ENCODE measurements at places on chromosomes 7 and 10.

- DNase-seq = no peak
Measured at GRCh38 chr10:3222068-3222467, 49.5 kb upstream of the PITRM1 start.

DNA sequence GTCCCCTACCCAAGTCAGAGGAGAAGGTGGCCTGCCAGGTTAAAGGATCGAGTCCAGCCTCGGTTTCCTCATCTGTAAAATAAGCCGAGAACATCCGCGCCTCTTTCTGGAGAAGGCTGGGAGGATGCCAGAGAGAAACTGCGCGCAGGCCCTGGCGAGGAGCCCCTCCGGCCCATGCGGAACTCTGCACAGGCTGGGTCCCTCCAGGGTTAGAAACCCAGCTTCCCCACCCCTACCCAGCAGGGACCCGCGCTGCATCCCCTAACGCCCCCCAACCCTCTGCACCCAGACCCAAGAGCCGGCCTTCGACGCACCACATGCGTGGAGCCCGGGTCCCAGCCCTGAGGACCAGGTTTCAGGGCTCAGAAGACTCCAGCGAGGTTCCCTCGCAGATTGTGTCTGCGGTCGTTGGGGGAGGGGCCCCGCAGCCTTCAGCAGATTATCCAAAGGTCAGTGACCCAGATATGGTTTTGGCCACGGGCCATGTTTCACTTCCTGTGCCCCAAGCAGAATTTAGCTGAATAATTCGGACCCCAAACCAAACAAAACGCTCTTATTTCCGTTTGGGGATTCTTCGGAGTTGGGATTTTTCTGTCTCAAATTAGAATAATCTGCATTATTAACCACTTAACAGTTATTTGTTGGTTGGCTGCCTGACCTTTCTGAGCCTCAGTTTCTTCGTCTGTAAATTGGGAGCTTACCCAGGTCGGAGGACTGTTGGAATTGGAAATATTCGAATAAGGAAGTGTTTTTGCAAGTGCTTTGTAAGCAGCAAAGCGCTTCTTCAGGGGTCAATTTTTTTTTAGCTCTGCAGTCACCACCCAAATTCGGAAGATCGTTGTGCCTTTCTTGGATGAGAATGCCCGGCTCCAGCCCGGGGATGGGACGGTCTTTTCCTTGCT lies 167.7 kb downstream of the UBE2H start:
- DNase-seq = no peak

- no peak for DNase-seq
Measured at GRCh38 chr10:120598386-120598785, 141.4 kb downstream of the PLPP4 start.

DNA sequence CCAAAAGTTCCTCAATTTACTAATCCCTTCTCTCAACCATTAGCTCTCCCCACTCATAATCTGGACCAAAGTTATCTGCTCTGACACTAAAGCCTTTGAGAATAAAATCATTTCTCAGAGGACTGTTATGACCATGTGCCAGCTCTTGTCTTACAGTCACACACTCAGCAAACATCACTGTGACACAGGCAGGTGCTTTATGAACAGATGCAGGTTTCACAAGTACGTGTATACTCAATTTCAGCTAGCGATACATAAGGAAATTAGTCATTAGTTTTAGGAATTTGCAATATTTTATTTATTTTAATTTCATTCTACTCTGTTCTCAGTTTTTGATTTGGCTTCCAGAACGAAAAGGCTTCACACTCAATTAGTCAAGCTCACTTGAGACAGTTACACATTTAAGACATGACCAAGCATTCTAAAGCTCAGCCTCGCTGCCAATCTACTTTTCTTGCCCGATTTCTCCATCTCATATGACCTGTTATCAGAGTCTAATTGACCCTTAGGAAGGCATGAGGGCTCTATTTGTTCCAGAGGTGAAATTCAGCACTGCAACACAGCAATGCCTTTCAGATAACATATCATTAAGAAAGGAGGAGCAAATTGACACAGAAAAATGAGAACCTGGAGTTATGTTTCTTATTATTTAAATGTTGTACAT lies 76.8 kb downstream of the TFEC start:
- no peak for DNase-seq

GRCh38 chr7:66110856-66111255 lies 3.8 kb upstream of the CRCP start:
- DNase-seq = no peak

GRCh38 chr10:133523631-133524203 lies 3.4 kb upstream of the CYP2E1 start:
- DNase-seq = no peak

- no peak for DNase-seq
Measured at GRCh38 chr10:99358101-99358500, 28.9 kb downstream of the CNNM1 start.

DNA sequence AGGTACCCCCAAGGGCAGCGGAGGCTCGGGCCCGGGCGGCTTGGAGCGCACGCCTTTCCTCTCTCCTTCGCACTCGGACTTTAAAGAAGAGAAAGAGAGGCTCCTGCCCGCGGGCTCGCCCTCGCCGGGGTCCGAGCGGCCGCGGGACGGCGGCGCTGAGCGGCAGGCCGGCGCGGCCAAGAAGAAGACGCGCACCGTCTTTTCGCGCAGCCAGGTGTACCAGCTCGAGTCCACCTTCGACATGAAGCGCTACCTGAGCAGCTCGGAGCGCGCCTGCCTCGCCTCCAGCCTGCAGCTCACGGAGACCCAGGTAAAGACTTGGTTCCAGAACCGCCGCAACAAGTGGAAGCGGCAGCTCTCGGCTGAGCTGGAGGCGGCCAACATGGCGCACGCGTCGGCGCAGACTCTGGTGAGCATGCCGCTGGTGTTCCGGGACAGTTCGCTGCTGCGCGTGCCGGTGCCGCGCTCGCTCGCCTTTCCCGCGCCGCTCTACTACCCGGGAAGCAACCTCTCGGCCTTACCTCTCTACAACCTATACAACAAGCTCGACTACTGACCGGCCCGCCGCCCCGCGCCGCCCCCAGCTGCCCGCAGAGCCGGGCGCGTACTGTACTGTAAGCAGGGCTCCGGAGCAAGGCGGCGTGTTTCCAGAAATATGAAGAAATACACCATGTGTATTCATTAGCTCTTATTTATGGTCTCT lies 1.8 kb downstream of the HMX2 start:
- DNase-seq = no peak

DNA sequence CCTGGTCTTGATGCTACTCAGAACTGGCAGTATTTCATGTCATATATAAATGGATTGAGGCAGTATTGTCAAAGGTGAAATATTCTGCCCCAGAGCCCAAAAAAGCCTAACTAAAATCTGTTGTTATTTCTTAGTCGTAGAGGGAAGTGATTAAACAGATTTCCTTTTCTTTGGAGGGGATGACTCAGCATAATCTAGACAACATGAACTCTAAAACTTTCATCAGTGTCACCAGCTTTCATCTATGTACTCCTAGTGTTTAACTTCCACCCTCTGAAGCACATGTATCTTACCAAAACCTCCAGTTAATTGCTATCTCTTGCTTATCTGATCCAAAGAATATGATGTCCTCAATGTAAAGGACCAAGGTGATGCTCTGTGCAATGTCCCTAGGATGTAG lies 97.1 kb upstream of the ARID5B start:
- DNase-seq = no peak

DNA sequence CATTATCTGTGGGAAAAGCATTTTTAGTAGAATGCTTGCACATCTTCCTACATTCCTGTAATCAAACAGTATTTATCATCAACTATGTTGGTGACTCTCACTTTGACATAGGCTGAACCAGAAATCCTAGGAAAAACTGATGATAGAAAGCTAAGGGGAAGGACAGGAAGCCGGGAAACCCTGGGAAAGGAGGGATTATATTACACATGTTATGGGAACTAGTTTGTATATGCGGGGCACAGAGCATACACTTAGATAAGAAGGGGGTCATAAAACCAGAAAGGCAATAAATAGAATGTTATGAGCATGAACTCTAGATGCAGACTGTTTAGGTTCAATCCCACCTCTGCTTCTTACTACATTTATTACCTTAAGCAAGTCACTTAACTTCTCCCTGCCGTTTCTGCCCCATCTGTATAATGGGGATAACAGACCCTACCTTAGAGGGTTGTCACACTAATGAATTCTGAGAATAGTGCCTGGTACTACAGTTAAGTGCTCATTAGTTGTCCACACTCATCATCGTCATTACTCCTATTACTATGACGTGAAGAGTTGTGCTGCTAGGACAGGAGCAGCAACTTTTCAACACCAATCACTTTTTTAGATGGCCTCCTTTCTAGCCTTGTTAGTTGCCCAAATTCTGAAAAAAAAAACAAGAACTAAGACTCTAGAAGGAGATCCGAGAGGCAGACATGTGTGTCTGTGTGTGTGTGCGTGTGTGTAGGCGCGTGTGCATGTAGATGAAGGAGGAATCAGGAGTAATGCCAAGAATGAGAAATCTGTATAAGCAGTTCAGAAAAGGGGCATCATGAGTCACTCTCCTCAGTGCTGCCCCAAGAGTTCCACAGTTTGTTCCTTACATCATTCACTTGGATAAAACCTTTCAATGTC lies 52.2 kb downstream of the KMT2C start:
- no peak for DNase-seq

DNA sequence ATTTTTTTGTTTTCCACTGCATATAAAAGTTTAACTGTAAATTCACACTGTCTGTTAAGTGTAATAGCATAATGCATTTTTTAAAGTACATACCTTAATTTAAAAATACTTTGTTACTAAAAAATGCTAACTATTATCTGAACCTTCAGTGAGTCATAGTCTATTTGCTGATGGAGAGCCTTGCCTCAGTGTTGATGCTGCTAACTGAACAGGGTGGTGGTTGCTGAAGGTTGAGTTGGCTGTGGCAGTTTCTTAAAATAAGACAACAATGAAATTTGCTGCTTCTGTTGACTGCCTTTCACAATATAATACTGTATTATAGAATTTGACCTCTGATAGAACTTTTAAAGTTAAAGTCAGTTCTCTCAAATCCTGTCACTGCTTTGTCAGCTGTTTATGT lies 72.3 kb upstream of the GATAD1 start:
- no peak for DNase-seq

- DNase-seq = no peak
Measured at GRCh38 chr10:35056686-35057085, 33.5 kb downstream of the CUL2 start.

DNA sequence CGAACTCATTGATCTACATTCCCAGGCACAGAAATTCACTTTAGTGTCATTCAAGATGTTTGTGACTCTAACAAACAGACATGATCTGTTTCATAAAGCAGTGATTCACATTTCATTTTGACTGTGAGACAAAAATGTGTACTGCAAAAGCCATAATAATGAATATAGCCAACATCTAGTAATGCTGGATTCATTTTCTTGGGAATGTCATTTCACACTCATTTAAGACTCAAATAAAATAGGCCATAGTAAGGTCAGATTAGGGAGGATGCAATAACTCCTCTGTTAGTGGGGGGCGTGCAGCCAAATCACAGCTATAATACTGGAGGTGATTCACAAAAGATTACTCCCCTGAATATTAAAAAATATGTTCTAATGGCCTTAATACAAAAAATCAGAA lies 566.6 kb upstream of the ZWINT start:
- no peak for DNase-seq

DNA sequence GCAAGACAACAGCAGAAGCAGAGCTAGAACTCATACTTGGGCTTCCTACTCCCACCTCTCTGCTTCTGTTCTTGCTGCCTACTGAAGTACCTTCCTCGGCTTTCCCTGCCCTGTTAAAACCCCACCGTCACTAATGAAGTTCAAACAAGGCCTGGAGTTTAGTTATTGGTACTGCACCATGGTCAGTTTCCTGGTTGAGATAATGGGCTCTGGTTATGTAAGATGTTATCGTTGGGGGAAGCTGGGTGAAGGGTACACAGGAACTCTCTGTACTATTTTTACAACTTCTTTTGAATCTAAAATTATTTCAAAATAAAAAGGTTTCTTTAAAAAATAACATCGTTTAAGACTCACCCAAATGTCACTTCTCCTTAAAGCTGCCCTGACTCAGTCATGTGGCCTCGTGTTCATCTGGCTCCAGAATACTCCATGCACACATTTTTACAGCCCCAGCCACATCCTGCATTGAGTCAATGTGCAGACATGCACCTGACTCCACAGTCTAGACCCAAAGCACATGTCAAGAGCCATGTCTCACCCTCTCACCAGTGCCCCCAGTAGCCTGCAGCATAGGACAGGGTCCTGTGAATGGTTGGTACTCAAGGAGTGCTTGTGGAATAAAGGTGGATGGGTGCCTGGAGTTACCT lies 36.9 kb upstream of the AQP1 start:
- DNase-seq = no peak

DNA sequence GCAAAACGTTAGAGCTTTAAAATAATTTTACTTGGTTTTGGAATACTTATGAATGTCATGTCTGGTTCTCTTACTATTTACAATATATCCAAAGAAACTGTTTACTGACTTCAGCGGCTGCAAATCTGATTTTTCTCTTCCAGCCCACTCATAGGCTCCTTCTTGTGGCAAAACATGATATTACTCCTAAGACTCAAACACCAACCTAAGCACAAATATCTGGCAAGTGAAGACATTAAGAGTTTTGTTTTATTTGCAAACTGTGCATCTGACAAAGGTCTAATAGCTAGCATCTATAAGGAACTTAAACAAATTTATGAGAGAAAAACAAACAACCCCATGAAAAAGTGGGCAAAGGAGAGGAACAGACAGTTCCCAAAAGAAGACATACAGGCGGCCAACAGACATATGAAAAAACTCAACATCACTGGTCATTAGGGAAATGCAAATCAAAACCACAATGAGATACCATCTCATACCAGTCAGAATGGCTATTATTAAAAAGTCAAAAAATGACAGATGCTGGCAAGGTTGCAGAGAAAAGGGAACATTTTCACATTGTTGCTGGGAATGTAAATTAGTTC lies 20.3 kb upstream of the GJC3 start:
- DNase-seq = no peak

DNA sequence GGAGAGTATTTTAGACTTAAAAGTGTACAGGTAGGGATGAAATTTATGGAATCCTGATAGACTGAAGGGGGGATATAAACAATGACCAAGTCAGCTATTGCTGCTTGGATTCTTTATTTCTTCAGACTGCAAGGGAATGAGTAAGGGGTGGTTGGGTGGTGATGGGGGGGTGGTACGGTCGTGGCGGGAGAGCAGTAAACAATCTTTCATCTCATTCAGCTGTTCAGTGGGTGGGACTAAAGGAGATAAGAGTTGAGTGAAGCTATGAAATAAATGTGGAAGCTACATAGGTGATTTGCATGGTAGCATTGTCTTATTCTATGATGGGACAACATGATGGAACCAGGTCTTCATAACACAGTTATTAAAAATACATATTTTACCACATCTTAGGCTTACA lies 1.8 kb downstream of the SEPTIN7 start:
- DNase-seq = no peak

Data from central memory CD8-positive, alpha-beta T cell (primary cell).